SK-N-SH (cell line): ENCODE measurements at places on chromosomes 3 and 15. TPM values are rescaled to one million over a fixed set of nuclear protein-coding genes. Genes with fewer than 3 reads are reported as not detected.

Gene ARGFX
- not detected in 2 replicates for polyA plus RNA-seq

Gene ZNF774
- 1.6 and 1.8 TPM in 2 replicates for polyA plus RNA-seq

Gene ITIH3
- polyA plus RNA-seq, result 4.3 and 5.3 TPM in 2 replicates

Gene CPLX3
- not detected in 2 replicates for polyA plus RNA-seq

Gene LRRN1
- polyA plus RNA-seq, result 0.03 TPM in 2 replicates

Gene FOXB1
- not detected in 2 replicates for polyA plus RNA-seq

Gene DENND6A
- polyA plus RNA-seq, result 5.8 and 9.7 TPM in 2 replicates

Gene P2RY12
- not detected in 2 replicates for polyA plus RNA-seq

DNA sequence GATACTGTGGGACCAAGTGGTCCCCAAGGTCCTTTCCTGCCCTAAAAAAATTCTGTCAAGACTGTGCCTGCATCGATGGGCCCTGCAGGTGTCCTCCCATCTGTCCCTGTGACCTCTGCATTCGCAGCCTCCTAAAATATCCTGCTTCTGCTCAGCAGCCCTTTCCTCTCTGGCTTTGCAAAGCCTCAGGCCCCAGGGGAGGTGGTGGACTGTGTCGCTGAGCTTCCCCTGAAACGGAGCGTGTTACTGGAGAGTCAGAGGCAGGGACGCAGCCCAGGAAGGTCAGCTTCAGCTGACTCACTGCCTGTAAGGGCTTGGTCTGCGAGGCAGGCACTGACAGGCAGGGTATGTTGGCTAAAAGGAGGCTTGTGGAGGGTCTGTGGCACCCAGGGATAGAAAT lies 110.0 kb downstream of the RAB11A start:
- DNase-seq, result no peak

GRCh38 chr15:76056931-76057330 lies 2.9 kb upstream of the TMEM266 start:
- no peak for DNase-seq

- DNase-seq, result no peak
These were observed 67.2 kb downstream of the LRRK1 start for GRCh38 chr15:100986158-100986896.

DNA sequence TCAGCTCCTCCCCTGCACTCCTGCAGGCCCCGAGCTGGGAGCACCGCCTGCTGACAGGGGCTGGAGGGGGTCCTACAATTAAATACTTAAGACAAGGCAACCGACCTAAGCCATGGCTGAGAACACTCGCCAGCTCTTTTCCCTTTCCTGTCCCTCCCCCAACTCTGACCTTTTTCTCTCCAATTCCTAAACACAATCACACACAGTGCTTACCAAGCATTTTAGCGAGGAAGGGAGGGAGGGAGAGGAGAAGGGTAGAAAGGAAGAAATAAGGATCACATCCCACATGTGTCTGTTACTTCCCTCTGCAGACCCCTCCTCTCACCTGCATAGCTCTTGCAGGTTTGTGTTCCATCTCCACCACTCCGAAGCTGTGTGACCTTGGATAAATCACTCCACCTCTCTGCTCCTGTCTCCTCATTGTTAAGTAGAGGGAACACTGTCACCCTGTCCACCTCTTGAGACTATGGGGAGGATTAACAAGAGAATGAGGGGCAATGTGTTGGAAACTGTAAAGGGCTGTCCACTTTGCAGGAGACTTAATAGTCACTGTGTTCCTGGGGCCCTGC lies 63.6 kb downstream of the CYP11A1 start:
- DNase-seq, result no peak

DNA sequence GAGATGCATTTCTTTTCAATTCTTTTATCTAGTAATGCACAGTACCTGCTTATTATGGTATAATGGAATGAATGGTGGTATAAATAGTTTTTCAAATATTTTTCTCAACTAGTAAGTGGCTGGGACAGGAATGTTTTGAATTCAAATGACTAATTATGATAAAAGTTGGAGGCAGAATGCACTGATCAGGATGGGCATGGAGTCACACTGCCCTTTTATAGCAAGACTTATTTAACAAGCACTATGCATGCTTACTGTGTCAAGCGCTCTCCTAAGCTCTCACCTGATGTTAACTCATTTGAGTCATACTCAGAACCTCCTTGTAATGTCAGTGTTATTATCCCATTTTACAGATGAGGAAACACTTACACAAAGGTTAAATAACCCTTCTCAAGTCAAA lies 221.8 kb downstream of the FEZF2 start:
- DNase-seq, result no peak

GRCh38 chr15:82986442-82986780 lies 401 bp downstream of the RAMAC start:
- DNase-seq, result no peak

- no peak for DNase-seq
These were observed 55.2 kb downstream of the PGPEP1L start for GRCh38 chr15:98952381-98952803.

DNA sequence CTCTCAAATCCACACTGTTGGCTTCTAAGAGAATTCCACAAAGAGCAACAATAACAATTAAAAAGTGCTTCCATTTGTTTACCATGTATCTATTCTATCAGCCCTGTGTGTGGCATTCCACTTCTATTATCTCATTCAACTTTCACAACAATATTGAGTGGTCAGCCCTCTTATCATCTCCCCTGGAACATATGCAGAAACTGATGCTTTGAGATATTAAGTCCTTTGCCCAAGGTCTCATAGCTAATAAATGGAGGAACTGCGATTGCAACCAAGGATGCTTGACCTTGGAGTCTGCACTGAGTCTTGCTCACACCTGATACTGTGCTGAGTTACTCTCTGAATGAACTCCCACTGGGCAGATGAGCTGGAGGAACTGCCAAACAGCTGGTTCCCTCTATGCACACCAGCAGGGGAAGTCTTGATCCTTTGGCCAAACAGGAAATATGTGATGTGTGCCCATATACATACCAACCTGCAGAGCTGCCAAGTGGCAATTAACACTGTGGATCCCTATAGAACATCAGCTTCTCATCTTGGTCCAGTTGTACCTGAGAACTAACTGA lies 144.7 kb upstream of the WNT5A start:
- no peak for DNase-seq

DNA sequence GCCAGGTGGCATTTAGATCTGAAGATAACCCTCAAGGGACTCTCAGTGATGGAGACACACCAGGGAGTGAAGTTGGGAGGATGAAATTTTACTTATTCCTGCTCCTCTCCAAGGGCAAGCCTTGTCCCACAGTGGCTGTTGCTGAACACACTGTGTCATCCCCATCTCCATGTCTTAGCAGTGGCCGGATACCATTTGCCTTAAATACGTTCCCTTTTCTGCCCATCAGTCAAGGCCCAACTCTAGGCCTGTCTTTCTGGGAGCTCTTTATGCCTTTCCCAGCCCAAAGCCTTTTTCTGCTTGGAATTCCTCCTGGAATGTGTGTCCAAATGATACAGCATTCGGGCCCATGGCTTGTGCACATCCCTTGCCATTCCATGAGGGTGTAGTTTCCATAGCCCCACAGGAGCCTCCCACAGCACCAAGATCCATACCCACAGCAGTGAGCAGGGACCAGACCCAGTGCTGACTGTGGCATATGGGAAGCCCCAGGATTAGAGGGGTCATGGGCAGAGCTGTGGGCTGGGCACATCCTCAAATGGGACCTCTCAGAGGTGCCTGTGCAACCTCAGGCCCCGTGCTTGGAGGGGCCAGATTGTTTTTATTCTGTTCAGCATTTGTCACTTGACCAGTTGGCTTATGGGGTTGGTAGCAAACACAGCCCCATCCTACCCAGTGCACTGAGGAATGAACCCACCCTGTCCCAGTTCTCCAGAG lies 63.7 kb upstream of the PRR23C start:
- no peak for DNase-seq

DNA sequence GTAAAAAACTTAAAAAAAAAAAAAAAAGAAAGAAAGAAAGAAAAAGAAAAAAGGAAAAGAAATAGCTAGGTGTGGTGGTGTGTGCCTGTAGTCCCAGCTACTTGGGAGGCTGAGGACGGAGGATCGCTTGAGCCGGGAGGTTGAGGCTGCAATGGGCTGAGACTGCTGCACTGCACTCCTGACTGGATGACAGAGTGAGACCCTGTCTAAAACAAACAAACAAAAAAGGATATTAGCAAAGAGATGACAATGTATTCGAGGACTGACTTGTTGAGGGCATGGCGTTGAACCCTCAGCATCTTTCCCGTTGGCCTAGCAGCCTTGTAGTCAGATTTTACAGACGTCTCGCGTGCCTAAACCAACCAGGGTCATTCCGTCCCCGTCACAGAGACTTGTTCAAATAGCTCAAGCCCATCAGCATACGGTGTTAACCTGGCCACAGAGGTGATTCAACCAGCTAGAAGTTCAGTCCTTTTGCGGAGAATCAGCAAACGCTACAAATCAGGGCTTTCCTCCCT lies 528 bp upstream of the NIT2 start:
- no peak for DNase-seq

DNA sequence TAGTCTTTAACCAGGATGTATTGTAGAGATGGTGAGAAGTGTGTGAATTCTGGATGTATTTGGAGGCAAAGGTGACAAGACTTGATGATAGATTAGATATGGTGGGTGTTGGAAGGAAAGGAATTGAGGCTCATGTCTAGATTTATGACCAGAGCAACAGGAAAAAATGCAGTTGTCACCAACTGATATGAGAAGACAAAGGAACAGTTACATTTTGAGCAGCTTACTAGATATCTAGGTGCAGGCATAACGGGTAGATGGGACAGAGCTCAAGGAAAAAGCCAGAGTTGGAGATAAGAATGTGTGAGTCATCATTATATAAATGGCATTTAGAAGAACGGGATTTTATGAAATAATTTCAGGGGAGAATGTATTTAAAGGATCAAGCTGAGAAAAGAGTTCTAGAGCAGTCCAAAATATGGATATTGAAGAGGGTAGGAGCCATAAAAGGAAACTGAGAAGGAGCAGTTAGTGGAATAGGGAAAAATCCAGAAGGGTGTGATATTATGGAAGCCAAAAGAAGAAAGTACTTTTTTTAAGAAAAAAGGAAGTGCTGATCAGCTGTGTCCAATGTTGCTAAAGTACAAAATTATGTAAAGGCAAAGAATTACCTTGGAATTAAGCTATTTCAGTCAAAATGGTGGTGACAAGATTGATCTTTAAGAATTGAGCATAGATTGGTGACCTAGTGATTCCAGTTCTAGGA lies 262.5 kb downstream of the CGGBP1 start:
- DNase-seq, result no peak

- DNase-seq, result no peak
These were observed 92.2 kb downstream of the ST6GAL1 start for GRCh38 chr3:187022403-187023029.

- no peak for DNase-seq
These were observed 641.6 kb upstream of the TBL1XR1 start for GRCh38 chr3:177838766-177839350.

DNA sequence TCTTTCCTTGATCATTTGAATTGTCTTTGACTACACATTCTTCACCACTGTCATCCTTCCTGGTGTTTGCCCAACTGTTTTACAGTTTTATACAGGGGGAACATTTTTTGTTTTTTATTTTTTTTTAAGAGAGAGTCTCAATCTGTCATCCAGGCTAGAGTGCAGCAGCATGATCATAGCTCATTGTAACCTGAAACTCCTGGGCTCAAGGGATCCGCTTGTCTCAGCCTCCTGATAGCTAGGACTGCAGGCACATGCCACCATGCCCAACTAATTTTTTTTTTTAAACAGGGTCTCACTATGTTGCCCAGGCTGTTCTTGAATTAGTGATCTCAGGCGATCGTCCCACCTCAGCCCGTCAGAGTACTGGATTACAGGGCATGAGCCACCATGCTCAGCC lies 222.6 kb downstream of the BBX start:
- DNase-seq, result no peak

GRCh38 chr3:18258492-18258891 lies 166.6 kb downstream of the SATB1 start:
- no peak for DNase-seq

GRCh38 chr15:31324806-31325594 lies 1.6 kb upstream of the KLF13 start:
- DNase-seq, result no peak

- DNase-seq, result no peak
These were observed 207.6 kb downstream of the MAGI1 start for GRCh38 chr3:65830948-65831732.

GRCh38 chr15:101642361-101642760 lies 9.8 kb downstream of the TM2D3 start:
- peak; percentile 47 for DNase-seq

DNA sequence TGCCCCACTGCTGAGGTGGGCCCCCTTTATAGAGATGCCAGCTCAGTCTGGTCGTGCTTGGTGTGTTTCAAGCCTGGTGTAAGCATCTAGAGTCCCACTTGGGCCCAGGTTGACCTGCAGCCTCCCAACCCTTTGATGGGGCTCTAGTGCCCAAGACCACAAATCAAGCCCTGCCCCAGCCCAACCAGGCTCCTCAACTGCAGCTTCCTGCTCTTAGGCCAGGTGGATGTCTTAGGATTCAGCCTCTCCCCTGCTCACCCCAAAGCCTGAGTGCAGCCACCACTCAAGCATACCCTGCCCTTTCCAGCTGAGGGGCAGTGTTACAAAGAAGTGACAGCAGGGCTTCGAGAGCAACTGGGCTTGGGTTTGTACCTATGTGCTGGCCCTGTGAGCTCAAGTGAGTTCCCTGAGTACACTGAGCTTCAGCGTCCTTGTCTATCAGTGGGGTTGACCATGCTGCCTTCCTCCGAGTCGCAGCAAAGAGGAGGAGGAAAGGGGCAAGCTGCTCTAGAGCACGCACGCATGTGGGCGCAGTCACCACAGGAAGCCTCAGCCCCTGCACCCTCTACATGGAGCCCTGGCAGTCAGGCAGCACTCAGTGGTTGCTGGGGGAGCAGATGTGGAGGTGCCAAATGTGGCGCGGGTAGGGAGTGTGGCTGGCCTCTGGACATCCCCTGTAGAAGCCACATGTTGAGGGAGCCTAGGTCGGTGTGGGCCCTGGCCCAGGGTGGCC lies 120.7 kb downstream of the EEFSEC start:
- DNase-seq, result no peak

DNA sequence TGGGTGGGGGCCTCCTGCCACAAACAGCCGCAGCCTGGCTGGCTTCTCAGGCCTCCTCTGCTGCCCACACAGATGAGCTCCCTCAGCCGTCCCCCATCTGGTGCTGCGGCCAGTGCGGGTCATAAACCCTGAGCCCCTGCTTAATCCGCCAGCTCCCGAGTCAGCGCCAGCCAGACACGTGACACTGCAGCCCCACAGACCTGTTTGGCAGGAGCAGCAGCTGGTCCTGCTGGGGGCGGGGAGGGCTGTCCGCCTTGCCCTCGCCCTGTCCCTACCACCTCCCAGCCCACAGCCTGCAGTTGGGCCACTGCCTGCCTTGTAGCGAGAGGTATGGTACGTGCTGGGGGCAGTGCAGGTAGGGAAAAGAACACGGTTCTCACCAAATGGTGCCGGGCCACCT lies 86.2 kb downstream of the IQSEC1 start:
- DNase-seq, result no peak

DNA sequence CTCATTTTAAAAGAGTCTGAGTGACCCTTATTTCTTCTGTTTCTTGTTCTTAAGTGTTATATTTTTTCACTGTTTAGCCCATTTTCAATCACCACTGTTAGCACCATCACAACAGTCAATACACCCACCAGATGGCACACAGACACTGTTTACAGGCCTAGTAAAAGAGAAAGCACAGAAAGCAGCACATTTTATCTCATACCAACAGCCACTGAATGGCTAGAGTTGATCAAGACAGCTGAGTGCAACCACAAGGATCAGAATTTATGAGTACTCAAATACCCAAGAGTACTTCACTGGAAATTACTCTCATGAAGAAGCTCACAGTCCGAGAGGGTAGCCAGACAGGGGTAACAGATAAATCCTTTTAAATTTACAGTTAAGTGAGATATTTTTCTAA lies 127.0 kb downstream of the TFDP2 start:
- DNase-seq, result peak; percentile 22
